Thoracic aorta endothelial cell (primary cell): ENCODE measurements at places on chromosomes 3 and 15. TPM values are rescaled to one million over a fixed set of nuclear protein-coding genes. Genes with fewer than 3 reads are reported as not detected.

WDR49 gene
- under 0.01 and 0.07 TPM in 2 replicates for total RNA-seq

SLC12A1 gene
- not detected in 2 replicates for total RNA-seq

ZBTB47 gene
- 10.0 and 11.6 TPM in 2 replicates for total RNA-seq

GASK1A gene
- total RNA-seq: not detected in 2 replicates

NUP210 gene
- total RNA-seq: 0.53 and 17.7 TPM in 2 replicates

MASP1 gene
- total RNA-seq: 0.14 and 0.27 TPM in 2 replicates

WDR6 gene
- 80.6 and 126 TPM in 2 replicates for total RNA-seq

FAM81A gene
- 0.80 and 1.1 TPM in 2 replicates for total RNA-seq

CCR4 gene
- total RNA-seq: under 0.01 and 0.22 TPM in 2 replicates

CCR2 gene
- not detected in 2 replicates for total RNA-seq

HTR3E gene
- not detected in 2 replicates for total RNA-seq
